ENCODE measurements at places on chromosomes 4 and X.

GRCh38 chr4:141107927-141108326 is 25.3 kb downstream of the RNF150 start:
- no peak for DNase-seq

DNA sequence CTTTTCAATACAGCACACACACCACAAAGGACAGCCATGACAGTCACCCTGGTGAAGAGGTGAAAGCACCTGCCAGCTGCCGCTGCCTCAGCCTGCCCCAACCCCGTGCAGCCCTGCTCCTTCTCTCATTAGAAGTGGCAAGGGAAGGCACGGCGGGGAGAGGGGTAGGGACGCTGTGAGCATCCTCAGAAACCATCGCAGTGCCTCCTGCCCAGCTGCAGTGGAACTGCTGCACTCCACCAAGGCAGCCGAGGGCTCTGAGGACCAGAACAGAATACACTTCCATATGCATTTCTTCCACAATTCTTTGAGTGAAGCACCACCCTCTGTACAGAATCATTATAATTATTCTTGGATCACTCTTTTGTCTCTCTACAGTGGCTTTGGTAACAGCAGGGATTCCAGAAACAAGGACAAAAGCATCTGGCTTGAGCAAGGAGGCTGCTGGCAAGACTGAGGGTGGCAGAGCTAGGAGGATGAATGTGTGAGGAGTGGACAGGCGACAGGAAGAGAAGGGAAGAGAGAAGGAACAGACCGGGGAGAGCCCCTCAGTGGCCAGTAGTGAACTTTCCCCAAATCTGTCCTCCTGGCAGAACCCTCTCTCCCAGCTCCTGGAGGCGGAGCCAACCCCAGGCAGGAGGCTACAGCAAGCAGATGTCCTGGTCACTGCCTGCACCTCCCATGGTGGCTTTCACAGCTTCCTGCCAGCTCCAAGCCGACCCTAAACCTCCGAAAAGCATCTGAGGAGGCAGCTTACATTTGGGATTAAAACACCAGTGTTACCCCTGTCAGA is 73.2 kb downstream of the MTNR1A start:
- DNase-seq: no peak

DNA sequence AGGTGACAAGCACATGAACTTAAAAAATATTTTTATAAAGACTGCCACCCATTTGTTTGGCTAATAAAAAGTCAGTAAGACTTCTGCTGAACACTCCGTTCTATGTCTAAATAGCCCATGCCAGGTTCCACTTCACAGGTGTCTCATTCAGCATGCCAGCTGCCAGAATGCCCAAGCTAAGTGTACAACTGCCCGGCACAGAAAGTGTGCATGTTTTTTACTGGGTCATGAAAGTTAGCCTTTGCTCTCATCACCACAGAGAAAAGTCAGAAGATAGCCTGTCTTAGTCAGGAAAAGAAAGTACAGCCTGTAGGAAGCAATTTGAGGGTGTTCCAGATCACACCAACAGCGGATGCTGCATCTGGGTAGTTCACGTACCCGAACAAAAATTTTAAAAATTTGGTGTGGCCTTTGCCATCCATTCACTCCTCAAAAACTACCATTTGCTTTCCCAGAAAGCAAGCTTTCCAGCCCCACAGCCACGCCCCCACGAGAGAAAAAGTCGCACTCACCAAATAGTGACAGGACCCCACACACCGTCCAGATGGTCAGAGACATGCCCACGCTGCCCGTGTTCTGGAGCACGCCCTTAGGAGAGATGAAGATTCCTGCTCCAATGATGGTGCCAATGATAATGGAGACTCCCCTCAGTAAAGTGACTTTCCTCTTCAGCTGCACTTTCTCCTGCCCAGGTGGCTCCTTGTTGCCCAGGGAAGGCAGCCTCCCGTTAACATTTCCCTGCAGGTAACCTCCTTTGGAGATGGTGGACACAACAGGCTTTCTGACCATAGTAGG is 671 bp downstream of the SLC7A11 start:
- no peak for DNase-seq

- DNase-seq: no peak
These were observed 358.4 kb downstream of the NLGN4X start for GRCh38 chrX:5870238-5870637.

GRCh38 chr4:11799196-11799595 is 370.5 kb upstream of the HS3ST1 start:
- DNase-seq: no peak

DNA sequence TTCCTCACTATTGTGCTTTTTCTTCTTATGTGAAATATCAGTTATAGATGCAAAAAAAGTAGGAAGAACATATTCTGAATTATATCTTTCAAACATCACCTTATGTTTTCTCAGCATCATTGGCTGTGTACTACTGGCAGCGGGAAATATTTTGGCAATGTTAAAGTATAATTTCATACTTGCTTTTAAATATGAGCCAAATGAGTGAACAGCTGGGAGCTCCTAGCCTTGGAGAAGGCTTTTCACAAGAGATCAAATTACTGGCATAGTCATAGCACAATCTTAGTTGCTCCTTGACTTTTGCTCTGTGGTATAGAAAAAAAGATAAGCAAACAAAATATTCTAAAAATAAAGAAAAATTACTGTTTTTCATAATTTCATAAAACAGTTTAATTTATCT is 1575.8 kb upstream of the PABPC4L start:
- no peak for DNase-seq

DNA sequence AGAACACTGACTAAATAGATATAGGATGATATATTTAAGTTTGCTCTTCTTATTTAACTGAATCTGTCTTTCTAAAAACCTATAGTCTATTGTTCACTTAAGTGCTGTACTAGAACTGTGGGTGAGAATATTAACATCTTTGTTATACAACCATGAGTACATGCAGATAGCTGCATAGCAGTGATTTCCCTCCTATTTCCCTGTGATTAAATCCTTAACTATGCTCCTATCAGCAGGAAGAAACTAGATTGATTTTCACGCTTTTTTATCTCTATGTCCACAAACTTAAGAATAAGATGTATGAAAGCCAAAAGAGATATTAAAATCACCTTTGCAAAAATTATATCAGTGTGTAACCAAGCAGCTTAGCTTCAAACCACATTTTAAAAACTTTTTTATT is 11.3 kb upstream of the UGT2A3 start:
- no peak for DNase-seq

GRCh38 chr4:73599182-73599581 is 21.1 kb downstream of the RASSF6 start:
- no peak for DNase-seq

DNA sequence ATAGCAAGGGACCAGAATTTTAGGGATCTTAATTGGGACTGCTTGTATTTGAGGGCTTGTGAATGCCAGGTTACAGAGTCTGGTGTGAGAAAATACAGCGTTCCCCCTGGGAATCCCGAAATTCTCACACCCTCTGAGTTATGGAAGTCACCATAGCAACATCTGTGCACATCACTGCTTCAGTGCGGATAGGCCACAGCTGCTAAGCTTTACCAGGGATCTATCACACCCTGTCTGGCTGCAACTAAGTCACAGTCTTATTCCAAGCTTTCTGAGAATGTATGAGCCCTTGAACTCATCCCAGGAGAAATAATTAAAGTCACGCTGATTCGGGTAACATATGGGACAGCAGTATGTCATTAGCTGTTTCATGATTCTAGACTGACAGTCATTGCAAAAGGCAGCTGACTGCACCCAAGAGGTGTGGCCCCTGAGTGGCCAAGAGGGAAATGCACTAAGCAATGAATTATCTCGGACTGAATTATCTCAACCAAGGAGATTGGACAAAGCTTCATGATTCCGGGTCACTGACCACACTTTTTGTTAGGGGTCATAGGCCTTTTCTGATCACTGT is 46.7 kb upstream of the BTC start:
- DNase-seq: no peak

- no peak for DNase-seq
These were observed 198.8 kb downstream of the VEGFC start for GRCh38 chr4:176593943-176594342.
